ENCODE measurements at places on chromosomes 5 and 9.

GRCh38 chr5:174134545-174134944 is 89.0 kb downstream of the NSG2 start:
- no peaks in the 10 kb centered on the region for H3K4me1 ChIP-seq
- H3K27ac ChIP-seq = no peak overlapping the region
- no peak for DNase-seq
- no peaks in the 10 kb centered on the region for H3K36me3 ChIP-seq
- H3K27me3 ChIP-seq = no peaks in the 10 kb centered on the region
- no peak overlapping the region for H3K4me3 ChIP-seq

- H3K4me3 ChIP-seq = no peak overlapping the region
- H3K4me1 ChIP-seq = peaks cover 19% of the 10 kb centered on the region
- no peak overlapping the region for H3K27ac ChIP-seq
- DNase-seq = no peak
These were observed 19.3 kb downstream of the RFK start for GRCh38 chr9:76374783-76375559.

DNA sequence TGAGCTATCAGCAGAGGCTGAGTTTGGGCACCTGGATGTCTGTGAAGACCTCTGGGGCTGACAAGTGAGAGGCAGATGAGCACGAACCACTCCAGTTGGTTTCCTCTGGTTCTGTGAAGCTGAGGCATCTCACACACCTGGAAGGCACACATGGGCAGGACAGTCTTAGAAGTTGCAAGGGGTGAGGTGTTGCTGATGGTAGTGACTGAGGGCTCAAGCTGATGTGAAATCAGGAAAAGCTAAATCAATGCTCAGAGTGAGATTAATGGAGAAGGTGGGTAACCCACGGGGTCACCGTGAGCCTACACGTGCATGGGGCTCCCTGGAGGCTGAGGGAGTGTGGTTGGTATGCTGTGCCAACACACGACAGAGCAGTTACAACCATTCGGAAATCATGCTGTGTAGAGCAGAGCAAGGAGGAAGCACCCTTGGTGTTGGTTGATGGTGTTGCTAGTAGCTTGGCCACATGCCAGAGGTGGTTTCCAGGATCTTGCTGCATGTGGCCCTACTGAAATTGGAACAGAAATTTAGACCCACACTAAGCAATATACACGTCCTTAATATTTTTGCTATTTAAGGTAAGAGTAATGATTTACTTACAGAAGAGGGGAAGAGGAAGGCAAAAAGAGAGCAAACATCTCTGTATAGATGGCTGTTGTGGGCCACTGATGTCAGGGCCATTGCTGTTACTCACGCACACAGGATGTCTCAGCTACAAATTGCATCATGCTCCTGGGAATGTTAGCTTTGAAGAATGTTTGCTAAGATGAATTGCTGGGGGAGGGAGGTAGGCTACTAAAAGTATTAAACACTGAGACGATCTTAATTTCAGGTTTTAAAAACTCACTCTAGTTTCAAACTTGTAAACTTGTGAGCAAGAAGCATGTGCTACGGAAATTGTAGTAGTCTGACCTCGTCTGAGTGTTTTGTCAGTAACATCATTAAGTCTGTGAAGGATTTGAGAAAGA is 170.5 kb downstream of the ARHGEF28 start:
- H3K27me3 ChIP-seq = no peaks in the 10 kb centered on the region
- peak overlapping the region; percentile 30 for H3K27ac ChIP-seq
- DNase-seq = no peak
- H3K36me3 ChIP-seq = peaks cover 23% of the 10 kb centered on the region

- H3K4me1 ChIP-seq = no peaks in the 10 kb centered on the region
- no peaks in the 10 kb centered on the region for H3K27me3 ChIP-seq
- no peak overlapping the region for H3K27ac ChIP-seq
- H3K36me3 ChIP-seq = no peaks in the 10 kb centered on the region
- no peak overlapping the region for H3K4me3 ChIP-seq
- no peak for DNase-seq
These were observed 434.5 kb downstream of the KDM4C start for GRCh38 chr9:7192266-7192665.

- DNase-seq = no peak
- H3K4me1 ChIP-seq = no peaks in the 10 kb centered on the region
- no peak overlapping the region for H3K27ac ChIP-seq
These were observed 492.4 kb downstream of the GADD45G start for GRCh38 chr9:90097237-90097636.

DNA sequence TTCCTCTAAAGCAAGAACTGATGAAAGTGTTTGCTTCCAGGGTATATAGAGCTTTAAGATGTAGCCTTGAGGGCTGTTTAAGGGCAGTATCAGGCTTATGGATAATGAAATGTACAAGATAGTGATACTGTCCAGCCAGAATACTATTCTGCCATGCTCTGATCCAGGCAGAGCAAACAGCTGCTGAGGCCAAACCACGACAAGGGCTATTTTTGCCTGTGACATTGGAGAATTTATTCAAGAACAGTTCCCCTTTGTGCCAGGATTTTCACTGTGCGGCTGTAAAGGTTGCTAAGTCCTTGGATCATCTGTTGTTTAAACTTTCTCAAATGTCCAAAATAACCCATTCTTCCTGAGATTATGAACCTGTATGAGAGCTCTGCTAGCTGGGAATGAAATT is 70.4 kb downstream of the OTP start:
- H3K4me3 ChIP-seq = no peak overlapping the region
- H3K27me3 ChIP-seq = peaks cover 14% of the 10 kb centered on the region
- no peaks in the 10 kb centered on the region for H3K4me1 ChIP-seq
- DNase-seq = no peak

- DNase-seq = no peak
- H3K4me1 ChIP-seq = no peaks in the 10 kb centered on the region
- no peak overlapping the region for H3K4me3 ChIP-seq
- H3K27ac ChIP-seq = no peak overlapping the region
- H3K27me3 ChIP-seq = peaks cover 4% of the 10 kb centered on the region
- no peaks in the 10 kb centered on the region for H3K36me3 ChIP-seq
These were observed 243.5 kb downstream of the GADD45G start for GRCh38 chr9:89848060-89849040.

DNA sequence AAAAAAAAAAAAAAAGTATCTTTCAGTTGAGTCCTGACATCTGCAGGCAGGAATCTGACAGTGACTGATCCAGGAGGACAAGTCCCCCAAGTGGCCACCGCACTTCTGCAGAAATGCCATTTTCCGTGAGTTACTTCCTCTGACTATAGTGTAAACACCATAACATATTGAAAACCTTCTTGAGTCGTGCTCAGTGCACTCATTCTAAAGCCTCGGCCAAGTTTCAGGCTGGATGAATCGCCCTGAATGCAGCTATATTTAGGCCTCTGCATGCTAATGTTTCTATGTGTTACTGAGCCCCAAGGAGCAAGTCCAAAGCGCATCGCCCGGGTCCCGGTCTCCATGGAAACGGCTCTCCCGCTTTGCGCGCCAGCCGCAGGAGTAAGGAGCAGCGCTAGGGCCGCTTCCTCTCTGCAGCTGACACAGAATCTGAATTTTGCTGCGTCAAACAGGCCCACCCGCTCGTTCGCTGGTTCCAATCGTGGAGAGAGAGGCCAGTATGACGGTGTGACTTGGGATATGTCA is 335.4 kb downstream of the MSX2 start:
- DNase-seq = no peak
- H3K27ac ChIP-seq = no peak overlapping the region

DNA sequence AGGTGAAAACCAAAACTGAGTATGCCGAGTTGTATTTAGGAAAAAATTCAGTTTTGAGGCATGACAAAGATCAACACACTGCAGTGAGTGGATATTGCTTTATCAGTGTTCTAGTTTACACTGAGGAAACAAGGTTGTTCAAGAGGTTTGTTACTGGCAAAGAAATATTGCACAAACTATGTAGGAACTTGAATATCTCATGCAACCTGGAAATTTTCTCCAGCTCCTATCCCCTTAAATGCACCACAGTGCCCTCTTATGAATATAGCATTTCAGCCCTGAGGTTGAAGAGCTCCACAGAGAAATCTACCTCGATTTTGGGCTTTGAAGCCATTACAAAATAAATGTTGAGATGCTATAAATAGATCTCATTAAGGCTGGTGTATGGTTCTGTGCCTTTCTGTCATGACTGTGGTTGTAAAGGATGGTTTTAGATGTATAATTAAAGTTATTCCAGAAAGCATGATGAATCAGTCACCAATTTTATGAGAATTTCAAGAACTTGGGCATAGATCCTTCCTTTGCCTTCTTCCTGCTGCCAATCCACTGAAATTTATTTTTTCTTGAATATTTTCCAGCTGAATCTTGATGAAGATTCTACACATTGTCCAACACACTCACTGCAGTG is 159.3 kb downstream of the SPATA31D1 start:
- H3K4me1 ChIP-seq = no peaks in the 10 kb centered on the region
- H3K36me3 ChIP-seq = no peaks in the 10 kb centered on the region
- no peak overlapping the region for H3K4me3 ChIP-seq
- no peak overlapping the region for H3K27ac ChIP-seq
- DNase-seq = no peak
- no peaks in the 10 kb centered on the region for H3K27me3 ChIP-seq

- peak; percentile 67 for DNase-seq
- H3K4me1 ChIP-seq = peaks cover 25% of the 10 kb centered on the region
- no peaks in the 10 kb centered on the region for H3K27me3 ChIP-seq
- no peaks in the 10 kb centered on the region for H3K36me3 ChIP-seq
- peak overlapping the region; percentile 41 for H3K4me3 ChIP-seq
These were observed 150.2 kb downstream of the TRIM32 start for GRCh38 chr9:116837018-116837989.

GRCh38 chr9:37325778-37326177 is 96.7 kb upstream of the GRHPR start:
- H3K27me3 ChIP-seq = no peaks in the 10 kb centered on the region
- no peaks in the 10 kb centered on the region for H3K4me1 ChIP-seq
- H3K36me3 ChIP-seq = no peaks in the 10 kb centered on the region

Measured in keratinocyte (primary cell).